ENCODE measurements at places on chromosomes 2 and 18. TPM values are rescaled to one million over a fixed set of nuclear protein-coding genes. Genes with fewer than 3 reads are reported as not detected.

DNA sequence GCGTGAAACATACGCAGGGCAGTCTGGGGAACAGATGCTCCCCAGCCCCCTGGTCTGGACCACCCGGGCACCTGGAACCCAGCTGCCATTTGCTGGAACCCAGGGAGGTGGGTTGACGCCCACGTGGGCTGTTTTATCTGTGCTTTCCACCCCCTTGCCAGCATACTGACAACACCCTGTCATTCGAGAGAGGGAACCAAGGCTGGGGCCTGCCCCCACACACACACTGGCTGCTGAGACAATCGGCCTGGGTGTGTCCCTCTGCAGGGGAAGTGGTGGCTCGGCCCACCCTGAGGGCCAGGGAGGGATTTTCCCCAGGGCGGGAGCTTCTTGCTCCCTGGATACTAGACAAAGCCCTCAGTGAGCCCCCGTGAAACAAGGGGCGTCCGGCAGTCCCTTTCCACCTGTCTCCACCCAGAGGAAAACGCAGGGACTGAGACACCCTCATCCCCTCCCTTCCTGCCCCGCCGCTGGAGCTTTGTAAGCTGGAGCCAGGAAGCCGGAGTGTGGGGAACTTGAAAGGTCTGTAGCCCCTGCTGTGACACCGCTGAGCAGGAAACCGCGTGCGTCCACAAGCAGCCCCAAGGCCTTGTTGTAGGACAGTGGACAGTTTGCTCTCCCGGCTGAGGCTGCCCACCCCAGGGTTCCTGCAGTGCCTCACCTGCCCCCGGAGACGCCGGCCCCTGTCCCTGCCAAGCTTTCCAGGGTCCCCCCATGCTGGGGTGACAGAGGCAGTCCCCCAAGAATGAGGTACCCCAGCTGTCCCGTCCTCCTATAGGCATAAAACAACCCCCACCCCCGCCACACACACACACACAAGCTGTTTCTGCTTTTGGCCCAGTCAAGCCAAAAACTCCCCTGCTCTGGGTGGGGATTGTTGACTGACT is 14.1 kb upstream of the KLF11 start:
- peak overlapping the region; percentile 68 for H3K27ac ChIP-seq
- peaks cover 43% of the 10 kb centered on the region for H3K4me1 ChIP-seq
- peak; percentile 90 for DNase-seq
- no peaks in the 10 kb centered on the region for H3K27me3 ChIP-seq
- H3K36me3 ChIP-seq, result no peaks in the 10 kb centered on the region
- peak overlapping the region; percentile 52 for H3K4me3 ChIP-seq

DNA sequence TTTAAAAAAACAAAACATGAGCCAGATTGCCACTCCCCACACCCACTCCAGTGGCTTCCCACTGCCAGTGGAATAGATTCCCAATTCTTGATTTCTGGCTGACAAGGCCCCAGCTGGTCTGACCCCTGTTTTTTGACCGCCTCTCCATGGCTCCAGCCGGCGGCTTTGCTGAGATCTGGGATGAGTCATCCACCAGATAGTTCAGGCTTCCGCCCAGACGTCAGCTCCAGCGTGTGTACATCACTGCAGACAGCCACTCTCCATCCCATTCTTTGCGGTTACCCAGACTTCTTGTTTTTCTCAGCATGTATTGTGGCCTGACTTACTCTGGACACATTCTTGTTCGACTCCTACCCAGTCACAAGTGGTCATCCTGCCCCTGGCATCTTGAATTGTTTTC is 227.9 kb downstream of the GBX2 start:
- no peak overlapping the region for H3K27ac ChIP-seq
- no peak for DNase-seq
- no peaks in the 10 kb centered on the region for H3K27me3 ChIP-seq
- H3K4me1 ChIP-seq, result no peaks in the 10 kb centered on the region

The ANKRD53 gene
- total RNA-seq, result 0.94 TPM

The CFAP221 gene
- total RNA-seq, result not detected

The TUBB8B gene
- total RNA-seq, result not detected
